ENCODE measurements at places on chromosomes 6 and 20.
A peak's percentile ranks its signal among the peaks of the same experiment; 100 is the strongest.

DNA sequence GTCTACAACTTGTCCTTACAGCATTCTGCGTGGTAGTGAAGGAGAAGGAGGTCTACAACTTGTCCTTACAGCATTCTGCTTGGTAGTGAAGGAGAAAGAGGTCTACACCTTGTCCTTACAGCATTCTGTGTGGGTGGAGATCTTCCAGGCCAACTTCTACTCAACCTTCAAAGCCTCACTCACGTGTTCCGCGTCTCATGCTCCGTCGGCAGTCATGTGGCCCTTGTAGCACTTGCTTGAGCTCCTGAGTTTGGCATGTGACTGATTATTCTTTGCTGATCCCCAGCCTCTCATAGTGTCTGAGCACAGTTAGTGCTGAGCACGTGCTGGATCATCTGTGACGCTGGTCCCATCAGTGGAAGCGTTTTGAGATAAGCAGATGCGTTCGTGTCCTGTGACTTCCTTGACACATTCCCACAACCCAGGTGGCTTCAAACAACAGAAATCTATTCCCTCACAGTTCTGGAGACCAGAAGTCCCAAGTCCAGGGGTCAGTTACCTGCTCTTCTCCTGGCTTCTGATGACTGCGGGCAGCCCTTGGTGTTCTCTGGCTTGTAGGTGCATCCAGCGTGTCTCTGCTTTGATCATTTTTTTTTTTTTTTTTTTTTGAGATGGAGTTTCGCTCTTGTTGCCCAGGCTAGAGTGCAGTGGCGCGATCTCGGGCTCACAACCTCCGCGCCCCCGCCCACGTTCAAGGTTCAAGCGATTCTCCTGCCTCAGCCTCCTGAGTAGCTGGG, 2.6 kb downstream of the SS18L1 start:
- no peak for DNase-seq

GRCh38 chr20:49508435-49509199, 26.1 kb upstream of the KCNB1 start:
- peak; percentile 52 for DNase-seq

GRCh38 chr20:23449421-23449820, 3.3 kb downstream of the CST11 start:
- DNase-seq, result no peak

GRCh38 chr20:14507711-14508110, 170.3 kb upstream of the FLRT3 start:
- no peak for DNase-seq

DNA sequence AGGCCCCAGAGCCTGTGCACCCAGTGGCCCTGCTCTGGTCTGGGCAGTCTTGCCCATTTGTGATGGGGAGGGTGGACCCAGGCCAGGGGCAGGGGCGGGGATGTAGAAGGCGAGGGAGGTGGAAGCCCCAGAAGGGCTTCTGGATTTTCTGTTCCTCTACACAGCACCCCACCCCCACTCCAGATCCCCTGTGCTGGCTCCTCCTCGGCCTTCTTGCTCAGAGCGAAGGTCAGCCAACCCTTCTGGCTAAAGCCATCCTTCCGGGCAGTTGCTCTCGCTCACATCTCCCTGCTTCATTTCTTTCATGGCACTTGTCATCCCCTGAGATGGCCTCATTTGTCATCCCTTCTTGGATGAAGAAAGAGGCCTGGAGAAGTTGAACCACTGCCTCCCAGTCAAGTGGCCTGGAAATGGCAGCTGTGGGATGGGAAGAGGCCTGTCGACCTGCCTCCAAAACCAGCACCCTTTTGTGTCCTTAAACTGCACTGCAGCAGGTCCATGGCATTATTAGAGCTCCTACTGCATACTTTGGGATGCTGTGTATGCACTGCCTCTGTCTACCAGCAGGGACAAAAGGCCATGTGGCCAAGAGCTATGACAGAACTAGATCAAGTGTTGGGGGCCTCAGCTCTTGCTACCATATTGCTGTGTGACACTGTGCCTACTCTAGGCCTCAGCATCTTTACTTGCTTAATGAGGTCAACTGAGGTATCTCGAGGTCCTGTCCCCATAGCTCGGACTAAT, 19.9 kb downstream of the PEDS1 start:
- no peak for DNase-seq

GRCh38 chr6:43972913-43973300, 154.3 kb downstream of the MRPL14 start:
- DNase-seq, result no peak

DNA sequence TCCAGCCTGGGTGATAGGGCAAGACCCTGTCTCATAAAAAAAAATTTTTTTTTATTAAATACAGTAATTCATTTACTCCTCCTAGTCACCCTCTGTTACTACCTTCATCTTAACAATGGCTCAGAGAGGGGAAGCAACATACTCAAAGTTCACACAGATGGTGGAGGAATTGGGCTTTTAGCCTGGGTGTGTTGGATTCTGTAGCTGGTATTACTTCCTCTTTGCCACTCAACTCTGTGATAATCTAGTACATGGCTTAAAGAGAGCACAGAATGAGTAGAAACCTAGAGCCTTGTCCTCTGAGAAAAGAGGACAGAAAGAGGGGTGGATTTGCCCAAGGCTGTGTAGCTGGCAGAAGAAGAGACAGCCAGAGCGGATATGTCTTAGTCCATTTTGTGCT, 96.6 kb downstream of the DLGAP4 start:
- no peak for DNase-seq

DNA sequence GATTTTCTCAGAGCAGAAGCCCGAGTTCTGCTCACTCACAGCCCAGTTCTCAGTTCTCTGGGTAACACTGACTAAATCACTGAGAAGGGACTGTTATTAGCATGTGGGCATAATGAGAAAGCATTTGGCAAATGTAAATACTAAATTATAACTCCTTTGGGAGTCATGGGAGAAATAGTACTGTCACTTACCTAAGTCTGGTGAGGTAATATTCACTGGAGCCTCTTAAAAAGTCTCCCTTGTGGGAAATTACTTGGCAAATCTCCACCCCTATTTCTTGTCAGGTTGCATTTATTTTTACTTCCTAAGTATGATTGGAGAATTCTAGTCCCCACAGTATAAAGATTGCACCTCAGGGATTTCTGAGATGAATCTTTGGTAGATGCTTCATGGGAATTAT, 254.3 kb downstream of the SLC35F1 start:
- DNase-seq, result no peak

- DNase-seq, result no peak
These were observed 44.3 kb upstream of the BCLAF1 start for GRCh38 chr6:136333824-136334464.

DNA sequence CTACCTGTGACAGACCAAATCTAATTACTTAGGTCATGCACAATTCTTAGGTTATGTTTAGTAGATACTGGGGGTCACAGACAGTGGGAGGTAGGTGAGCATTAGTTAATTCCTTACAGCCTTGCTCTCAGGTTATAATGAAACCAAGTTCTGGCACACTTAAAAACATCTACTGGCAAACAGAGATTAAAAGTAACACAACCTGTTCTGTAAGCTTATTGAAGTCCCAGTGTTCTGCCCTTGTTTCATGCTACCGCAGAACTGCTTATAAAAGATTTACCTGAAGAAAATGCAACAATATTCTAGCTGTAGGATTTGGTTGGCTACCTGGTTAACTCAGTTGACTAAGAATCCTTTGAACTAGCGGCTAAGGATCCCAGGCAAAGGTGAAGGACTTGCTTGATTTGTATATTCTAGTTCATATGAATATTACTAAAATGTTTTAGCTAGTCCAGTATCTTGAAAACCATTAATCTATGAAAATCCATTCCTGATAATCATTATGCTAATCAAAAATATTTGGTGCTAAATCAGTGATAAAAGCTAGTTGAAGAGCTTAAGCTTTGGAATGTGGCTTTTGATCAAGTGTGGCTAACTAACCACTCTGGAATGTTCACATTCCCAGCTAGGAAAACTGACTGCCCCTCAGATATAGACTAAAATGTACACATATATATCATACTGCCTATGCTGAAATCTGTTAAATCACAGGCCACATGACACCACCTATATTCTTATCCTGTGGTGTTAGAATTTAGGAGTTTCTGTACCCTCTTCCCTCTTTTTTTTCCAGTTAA, 7.2 kb downstream of the PEX3 start:
- no peak for DNase-seq

DNA sequence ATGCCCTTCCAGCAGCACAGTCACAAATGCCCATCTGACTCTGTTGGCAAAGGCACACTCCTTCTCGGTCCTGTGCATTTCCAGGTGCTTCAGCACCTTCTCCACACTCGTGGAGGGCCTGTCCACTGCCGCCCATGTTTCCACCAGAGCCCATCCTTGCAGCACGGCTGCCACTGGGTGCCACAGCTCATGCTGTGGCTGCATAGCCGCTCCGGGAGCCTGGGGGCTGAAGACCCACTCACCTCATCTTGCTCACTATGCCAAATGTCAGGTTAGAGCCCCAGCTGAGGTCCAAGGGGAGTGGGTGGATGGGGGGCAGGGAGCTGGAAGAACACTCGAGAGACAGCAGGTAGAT, 6.9 kb downstream of the ZKSCAN3 start:
- DNase-seq, result peak; percentile 12

DNA sequence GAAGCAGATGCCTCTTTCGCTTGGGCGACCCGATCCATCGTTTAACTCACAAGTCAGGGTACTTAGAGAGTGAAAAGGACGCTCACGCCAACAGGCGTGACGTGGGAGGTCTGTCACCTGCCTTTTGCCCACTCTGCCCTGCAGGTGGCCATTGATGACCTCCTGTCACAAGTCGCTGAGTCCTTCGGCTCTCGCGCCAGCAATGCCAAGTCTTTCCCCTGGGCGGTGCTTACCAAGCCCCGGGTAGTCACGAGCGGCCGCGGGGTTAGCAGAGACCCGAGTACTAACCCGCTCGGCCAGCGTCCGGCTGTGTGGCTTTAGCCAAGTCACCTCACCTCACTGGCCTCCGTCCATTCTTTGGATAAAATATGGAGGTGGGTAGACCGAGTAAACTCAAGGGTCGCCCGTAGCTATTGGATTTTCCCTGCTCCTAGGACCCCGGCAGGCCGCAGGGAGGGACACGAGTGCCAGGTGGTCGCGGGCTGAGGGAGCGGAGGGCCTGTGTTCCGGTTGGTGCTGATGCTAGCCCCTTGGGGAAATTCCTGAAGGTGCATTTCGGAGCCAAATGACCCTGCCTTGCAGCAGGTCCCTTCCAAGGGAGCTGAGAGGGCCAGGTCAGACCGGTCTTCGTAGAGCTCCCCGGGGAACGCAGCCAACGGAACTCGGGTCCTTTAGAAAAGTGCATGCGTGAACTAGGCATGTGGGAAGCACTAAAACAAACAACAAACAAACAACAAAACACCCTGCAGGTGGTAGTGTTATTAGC, 668 bp downstream of the PKIB start:
- peak; percentile 60 for DNase-seq

- no peak for DNase-seq
These were observed 78.9 kb downstream of the ELOVL5 start for GRCh38 chr6:53269827-53270226.

DNA sequence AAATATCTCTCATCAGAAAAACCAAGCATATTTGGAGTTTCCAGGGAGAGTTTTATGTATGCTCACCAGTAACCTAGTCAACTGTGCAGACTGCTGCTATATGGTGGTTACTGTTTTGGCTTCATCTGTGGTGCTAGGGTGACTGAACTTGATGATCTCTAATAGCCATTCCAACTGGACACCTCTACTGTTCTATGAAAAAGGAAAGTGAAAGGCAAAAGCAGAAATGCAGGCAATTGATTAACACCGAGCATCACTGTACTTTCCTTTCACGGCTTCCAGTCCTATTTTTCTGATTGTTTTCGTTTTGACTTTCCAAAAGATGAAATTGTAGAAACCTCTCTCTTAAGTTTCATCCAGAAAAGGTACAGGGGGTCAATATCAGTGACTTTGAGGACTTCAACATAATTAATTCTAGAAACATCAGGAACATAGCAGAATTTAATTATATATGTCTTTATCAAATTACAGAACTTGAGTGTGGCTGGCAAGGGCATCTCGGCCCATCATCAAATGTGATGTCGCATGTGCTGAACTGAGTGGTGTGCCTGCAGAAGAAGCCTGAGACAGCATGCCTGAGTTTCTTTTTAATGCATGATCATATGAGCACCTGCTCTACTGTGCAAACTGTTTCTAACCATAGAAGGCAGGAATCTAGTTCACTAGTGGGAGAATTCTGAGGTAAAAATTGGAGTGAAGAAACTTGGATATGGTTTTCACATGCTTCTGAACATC, 464.3 kb upstream of the FLRT3 start:
- no peak for DNase-seq

DNA sequence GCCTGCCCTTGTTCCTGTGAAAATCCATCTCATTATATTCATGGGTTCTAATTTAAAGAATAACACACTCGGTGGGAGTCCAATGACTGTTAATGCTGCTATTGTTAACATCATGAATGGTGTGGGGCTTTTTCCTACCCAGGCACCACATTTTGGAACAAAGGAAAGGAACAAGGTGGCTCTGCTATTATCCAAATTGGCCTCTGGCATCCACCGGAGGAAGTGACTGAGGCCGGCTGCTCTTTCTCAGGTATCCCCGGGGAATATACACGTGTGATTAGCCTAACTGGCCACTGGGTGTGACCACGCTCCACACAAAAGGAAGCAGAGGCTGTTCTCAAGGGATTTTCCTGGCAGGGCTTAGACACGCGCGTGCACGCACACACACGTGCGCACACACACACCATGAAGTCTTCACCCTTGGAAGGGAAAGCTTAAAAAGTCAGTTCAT, 601.2 kb upstream of the ARID1B start:
- DNase-seq, result peak; percentile 87

DNA sequence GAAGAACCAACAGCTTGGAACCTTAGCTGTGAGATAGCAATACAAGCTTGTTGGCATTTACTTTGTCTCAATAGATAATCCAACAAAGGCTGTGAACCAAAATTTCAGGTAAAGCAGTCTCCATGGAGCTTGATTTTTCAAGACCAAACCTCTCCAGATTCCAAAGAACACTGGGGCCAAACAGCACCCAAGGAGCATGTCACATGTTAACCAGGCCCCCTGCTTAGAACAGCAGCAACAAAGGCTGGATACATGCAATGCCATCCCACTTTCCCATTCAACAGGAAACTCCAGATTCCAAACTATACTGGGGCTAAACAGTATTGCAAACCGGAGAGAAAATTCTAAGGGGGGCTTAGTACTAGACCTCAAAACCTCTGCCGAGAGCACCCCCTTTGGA, 15.8 kb upstream of the RNASET2 start:
- DNase-seq, result no peak

- DNase-seq, result peak; percentile 57
These were observed 50.0 kb upstream of the SCGN start for GRCh38 chr6:25601800-25602673.

GRCh38 chr20:38301309-38301708, 2.6 kb upstream of the BPI start:
- DNase-seq, result no peak

- DNase-seq, result no peak
These were observed 19.4 kb upstream of the EIF2S2 start for GRCh38 chr20:34131491-34131890.

- DNase-seq, result no peak
These were observed 36.1 kb downstream of the RNF8 start for GRCh38 chr6:37389857-37390256.

All from NCI-H526 (cell line).